ENCODE measurements at places on chromosomes 1 and 21.
A peak's percentile ranks its signal among the peaks of the same experiment; 100 is the strongest.

GRCh38 chr1:63975481-63975880 is 201.7 kb downstream of the ROR1 start:
- DNase-seq = peak; percentile 29

DNA sequence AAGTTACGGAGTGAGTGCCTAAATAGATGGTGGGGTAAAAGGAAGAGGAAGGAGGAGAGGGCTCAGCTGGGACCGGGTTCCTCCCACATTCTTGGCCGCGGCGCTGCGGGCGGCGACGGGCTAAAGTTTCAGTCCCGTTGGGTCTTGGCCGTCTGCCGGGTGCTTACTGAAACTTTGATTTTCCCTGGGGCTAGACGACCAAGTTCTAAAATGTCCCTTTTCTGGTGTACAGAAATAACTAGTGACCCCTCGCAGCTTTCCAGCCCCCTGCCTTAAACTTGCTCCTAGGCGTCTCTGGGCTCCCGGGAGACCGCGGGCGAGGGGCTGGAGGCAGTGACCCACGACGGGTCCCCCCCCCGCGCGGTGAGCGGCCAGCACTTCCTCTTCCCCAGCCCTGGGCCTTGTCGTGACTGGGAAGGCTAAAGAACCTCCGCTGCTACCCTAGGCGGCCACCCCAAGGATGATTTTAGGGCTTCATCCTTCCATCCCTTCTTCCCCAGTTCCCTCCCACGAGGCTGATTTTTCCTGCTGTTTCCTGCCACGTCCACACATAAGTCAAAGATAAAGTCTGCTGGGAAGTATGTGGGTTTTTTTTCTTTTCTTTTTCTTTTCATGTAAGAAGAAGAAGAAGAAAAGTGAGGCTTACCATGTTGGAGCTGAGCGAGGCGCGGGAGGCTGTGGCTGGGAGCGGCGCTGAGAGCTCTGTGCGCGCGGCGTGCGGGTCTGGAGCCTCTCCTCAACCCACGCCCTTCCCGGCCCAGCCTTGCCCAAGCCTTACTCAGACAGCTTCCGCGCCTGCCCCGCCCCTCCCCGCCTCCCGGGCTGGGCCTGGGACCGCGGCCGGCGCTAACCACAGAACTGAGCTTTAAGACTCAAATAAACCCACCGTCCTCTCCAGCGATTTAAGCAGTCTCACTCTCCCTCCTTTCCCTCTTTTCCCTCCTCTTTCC is at the start of gene S100A11:
S100A11 (minus strand) TSS at position 738 of the 950 bp plus-strand sequence; CDS start at position 649, 89 bp downstream.
- DNase-seq = peak; percentile 95

GRCh38 chr1:224435999-224436398 is 1.4 kb upstream of the WDR26 start:
- no peak for DNase-seq

- no peak for DNase-seq
These were observed 497.3 kb downstream of the KIF26B start for GRCh38 chr1:245652116-245652515.

- DNase-seq = no peak
These were observed 30.8 kb upstream of the PTGFRN start for GRCh38 chr1:116878804-116879477.

GRCh38 chr1:7595336-7595735 is 175.8 kb upstream of the VAMP3 start:
- DNase-seq = peak; percentile 42

DNA sequence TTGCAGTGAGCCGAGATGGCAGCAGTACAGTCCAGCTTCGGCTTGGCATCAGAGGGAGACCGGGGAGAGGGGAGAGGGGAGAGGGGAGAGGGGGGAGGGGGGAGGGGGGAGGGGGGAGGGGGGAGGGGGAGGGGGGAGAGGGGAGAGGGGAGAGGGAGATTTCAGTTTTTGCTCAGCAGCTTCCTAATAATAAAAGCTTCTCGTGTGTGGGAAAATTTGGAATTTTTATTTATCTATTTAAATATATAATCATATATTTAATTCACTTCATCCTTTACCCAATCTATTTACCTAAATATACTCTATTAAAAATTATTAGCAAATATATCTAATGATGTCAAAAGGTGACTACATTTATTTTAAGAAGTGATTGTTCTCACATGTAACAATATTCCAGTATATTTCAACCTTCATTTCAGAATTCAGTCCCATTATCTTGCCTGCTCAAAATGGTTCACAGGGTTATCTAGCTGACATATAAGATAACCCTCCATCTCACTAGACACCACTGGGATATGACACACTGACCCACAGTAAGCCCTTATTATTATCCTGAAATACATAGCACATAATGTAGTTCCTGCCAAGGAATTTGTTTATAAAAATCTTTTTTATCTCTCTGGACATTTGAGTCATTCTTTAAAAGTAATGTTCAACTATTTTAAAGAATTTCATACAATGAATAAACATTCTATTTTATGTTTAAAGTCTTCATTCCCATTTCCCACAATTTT is 105.9 kb downstream of the GPATCH2 start:
- no peak for DNase-seq

DNA sequence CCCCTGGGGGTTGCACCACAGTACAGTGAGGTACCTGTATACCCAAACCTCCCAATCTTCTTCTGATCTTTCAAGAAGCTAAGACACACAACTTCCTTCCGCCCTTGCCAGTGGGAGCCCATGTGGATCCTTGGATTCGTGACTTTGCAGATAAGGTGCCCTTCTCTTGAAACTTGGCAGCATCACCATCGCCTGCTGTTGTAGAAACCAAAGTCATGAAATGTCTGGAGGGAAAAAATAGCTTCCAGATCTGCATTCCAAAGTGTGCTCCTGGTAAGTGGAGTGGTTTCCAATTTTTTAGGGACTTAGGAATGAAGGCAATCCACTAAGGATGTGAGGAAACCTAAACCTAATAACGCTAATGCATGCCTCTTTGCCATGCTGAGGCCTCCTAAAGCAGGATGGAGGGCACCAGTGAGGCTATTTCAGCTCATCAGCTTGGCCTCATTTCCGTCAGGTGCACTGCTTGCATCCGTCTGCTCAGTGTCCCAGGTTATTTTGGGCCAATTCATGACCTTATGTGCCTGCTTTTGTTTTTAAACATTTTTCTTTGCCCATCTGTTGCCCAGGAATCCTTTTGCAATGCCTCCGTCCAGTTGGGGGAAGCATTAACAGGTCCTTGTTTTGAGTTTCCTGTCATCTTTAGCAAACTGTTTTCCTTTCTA is 8.2 kb upstream of the EFHD2 start:
- DNase-seq = no peak

- DNase-seq = no peak
These were observed 322.3 kb downstream of the DUSP10 start for GRCh38 chr1:221419513-221420095.

GRCh38 chr1:31704271-31705079 is 658 bp upstream of the COL16A1 start:
- peak; percentile 63 for DNase-seq

GRCh38 chr1:111370871-111371270 is 56.7 kb downstream of the OVGP1 start:
- DNase-seq = no peak

GRCh38 chr1:228768355-228769000 is 33.2 kb downstream of the RHOU start:
- DNase-seq = no peak

DNA sequence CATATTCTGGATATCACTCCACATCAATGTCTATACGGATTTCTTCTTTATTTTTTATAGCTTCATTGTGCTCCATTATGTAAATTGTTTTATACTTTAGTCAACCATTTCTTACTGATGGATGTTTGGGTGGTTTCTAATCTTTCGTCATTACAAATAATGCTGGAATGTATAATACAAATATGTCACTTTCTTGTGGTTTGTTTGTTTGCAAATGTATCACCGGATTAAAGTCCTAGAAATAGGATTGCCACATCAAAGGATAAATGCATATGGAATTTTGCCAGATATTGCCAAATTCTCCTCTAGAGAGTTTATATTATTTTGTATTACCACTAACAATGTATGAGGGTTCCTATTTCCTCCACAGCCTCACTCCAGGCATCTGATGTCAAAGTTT is 48.7 kb upstream of the PRDM2 start:
- DNase-seq = no peak

DNA sequence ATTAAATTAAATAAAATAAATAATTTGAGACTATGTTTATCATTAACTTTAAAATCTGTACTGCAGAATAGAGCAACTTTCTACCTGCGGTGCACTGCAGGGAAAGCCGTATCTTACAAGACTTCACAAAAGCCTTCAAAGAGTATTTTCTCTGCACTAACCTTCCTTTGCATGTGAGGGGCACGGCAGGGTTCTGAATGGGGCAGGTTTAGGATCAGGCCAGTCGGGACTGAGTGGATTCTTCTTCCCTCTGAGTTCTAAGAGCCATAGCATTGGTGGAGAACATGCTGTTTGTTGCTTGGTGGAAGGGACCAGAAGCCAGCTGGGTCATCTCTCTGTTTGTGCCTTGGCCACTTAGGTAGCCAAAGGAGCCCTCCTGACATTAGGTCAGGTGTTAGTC is 55.2 kb upstream of the LGALS8 start:
- DNase-seq = no peak

- no peak for DNase-seq
These were observed 199.3 kb upstream of the MAP1LC3C start for GRCh38 chr1:242197907-242198820.

DNA sequence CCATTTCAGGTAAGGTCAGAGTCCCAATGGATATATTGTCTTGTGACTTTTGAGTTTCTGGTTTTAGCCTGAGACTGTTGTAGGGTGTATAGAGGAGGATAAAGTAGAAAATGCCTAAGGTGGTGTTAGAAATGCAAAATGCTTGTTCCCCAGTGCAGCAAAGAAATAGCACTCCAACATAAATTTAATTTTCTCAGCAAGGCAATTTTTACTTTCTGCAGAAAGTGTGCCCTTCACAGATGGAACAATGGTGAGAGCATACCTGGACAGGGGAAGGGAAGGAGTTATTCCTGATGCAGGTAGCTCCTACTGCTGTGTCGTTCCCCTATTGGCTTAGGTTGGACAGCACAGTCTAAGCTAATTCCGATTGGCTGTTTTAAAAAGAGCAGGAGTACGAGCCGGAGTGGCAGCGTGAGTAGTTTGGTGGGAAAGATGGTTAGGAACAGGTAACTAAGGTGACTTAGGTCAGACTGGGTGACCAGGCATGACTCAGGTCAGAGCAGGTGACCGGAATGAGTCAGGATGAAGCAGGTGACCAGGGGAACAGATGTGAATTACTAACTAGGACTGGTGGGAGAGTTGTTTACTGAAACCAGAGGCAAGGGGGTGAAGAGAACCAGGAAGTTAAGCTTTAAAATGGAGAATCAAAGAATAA is 21.5 kb downstream of the SPATA45 start:
- no peak for DNase-seq

- no peak for DNase-seq
These were observed 18.5 kb upstream of the A3GALT2 start for GRCh38 chr1:33339413-33339812.

- DNase-seq = no peak
These were observed 4.2 kb upstream of the CDCP2 start for GRCh38 chr1:54156986-54157385.

- no peak for DNase-seq
These were observed 69.9 kb upstream of the USP25 start for GRCh38 chr21:15659753-15660422.

DNA sequence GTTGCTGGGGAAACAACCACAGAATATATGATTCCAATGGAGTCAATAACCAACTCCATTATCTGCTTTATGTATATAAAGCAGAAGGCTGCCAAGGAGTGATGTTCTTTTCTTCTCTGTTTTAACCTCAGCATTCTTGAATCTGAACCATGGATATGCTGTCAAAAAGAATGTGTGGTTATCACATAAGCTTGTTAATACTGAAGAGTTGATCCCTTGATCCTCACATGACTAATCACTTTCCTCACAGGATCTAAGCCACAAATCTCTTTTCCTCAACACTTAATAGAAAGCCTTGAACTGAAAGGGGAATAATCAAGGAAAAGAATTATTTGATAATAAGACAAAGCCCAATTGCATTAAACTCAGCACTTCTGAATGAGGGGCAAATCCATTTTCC is 271.3 kb upstream of the KIAA0040 start:
- no peak for DNase-seq

- no peak for DNase-seq
These were observed 44.8 kb downstream of the USP1 start for GRCh38 chr1:62481681-62482080.

DNA sequence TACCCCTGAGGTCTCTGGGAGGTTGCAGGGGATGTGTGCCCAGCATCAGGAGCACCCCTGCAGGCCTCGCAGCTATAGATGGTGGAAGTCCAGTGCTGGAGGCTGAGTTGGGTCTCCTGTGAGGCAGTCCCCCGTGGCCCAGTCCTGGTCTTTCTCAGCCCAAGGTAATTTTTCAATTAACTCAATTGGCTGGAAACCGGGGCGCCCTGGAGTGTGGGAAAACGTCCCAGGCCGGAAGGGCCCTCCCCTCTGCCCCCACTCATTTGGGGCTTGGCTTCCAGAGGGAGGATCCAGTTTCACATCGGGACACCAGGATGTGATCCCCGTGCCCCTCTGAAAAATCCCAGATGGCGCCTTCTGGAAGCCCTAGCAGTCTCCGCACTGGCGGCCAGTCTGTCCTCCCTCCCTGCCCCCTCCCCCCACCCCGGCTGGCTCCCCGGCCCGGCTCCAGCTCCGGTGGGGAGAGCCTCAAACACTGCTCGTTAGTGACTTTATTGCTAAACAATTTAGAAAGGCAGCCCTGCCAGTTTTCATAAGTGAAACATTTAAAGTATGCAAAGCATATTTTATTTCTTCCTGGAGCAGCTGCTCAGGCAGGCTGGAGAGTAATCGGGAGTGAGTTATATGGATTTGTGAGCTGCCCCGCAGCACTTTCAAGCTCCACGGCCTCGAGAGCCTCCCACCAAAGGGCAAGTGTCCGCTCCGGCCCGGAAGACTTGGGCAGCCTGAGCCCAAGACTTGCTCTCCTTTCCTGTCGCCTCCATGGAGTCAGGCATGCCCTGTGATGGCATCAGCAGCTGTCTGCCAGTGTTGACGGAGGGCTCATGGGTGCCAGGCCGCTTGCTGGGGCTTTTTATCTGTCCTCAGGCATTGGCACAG is 208.2 kb upstream of the TMEM51 start:
- peak; percentile 94 for DNase-seq

GRCh38 chr21:45471525-45472221 is 66.7 kb downstream of the COL18A1 start:
- no peak for DNase-seq

DNA sequence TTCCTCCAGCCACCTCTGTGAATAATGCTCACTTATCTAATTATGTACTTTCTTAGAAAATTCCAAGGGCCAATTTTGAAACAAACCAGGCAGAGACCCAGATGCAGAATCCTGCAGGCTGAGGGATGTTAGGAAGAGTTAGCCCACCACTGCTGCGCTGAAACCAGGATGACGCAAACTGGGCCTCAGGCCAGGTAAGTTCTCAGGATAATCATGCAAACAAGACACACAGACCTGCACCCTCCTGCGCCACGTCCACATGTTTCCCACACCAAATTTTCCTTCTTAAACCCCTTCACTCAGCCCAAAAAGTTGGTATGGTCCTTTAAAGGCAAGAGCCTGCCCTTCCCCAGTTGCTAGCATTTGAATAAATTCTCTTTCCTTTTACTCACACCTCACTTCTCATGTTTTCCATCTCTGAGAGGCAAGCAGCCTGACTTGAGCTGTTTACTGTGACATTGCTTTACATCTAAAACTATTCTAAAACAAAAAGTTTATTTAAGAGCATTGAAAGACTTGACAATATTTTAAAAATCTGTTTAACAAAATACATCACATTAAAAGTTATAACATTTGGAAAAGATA is 887.1 kb downstream of the LRRIQ3 start:
- DNase-seq = no peak

- DNase-seq = no peak
These were observed 54.7 kb downstream of the C1orf185 start for GRCh38 chr1:51156752-51157151.

GRCh38 chr1:19113697-19114092 is 96.4 kb downstream of the UBR4 start:
- no peak for DNase-seq
